ENCODE measurements at places on chromosomes 5 and 9.

GRCh38 chr9:22045423-22045822 is 36.3 kb upstream of the CDKN2B start:
- H3K4me1 ChIP-seq: peaks cover 14% of the 10 kb centered on the region
- no peaks in the 10 kb centered on the region for H3K27me3 ChIP-seq
- no peak for DNase-seq
- H3K4me3 ChIP-seq: no peak overlapping the region

DNA sequence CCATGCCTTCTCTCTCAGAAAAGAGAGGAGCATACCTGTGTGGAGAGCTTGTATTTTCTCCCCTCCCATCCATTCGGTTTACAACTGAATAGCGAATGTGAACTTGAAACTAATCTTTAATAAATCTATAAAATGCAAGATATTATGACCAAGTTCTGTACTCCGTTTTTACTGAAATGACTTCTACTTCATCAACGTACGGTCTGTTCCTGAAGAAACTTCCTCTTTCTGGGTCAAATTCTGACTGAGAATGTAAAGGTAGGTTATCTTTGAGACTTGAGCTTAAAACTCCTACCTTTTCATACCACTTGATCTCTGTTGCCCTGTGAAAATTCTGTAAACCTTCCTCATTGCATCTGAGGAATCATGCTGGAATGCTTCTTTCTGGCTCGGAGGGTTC is 4.2 kb upstream of the CTNNAL1 start:
- peaks cover 10% of the 10 kb centered on the region for H3K36me3 ChIP-seq
- no peaks in the 10 kb centered on the region for H3K27me3 ChIP-seq
- DNase-seq: no peak
- H3K27ac ChIP-seq: no peak overlapping the region

- no peaks in the 10 kb centered on the region for H3K36me3 ChIP-seq
- H3K27ac ChIP-seq: no peak overlapping the region
- peaks cover 9% of the 10 kb centered on the region for H3K4me1 ChIP-seq
- DNase-seq: no peak
- H3K27me3 ChIP-seq: peaks cover 21% of the 10 kb centered on the region
- H3K4me3 ChIP-seq: no peak overlapping the region
Observed at GRCh38 chr9:130167927-130168326, 4.3 kb upstream of the NCS1 start.

GRCh38 chr5:40603378-40603777 is 76.3 kb upstream of the PTGER4 start:
- no peaks in the 10 kb centered on the region for H3K27me3 ChIP-seq
- peaks cover 7% of the 10 kb centered on the region for H3K4me1 ChIP-seq
- no peak overlapping the region for H3K4me3 ChIP-seq
- no peak overlapping the region for H3K27ac ChIP-seq

GRCh38 chr9:127390248-127390545 is 6.8 kb upstream of the SLC2A8 start:
- no peaks in the 10 kb centered on the region for H3K27me3 ChIP-seq
- H3K4me1 ChIP-seq: peaks cover 26% of the 10 kb centered on the region
- H3K27ac ChIP-seq: peak overlapping the region; percentile 7
- no peak for DNase-seq

GRCh38 chr9:32378993-32379729 is 5.3 kb upstream of the ACO1 start:
- H3K36me3 ChIP-seq: no peaks in the 10 kb centered on the region
- peaks cover 5% of the 10 kb centered on the region for H3K4me1 ChIP-seq
- no peak overlapping the region for H3K27ac ChIP-seq
- peaks cover 9% of the 10 kb centered on the region for H3K27me3 ChIP-seq
- no peak overlapping the region for H3K4me3 ChIP-seq

DNA sequence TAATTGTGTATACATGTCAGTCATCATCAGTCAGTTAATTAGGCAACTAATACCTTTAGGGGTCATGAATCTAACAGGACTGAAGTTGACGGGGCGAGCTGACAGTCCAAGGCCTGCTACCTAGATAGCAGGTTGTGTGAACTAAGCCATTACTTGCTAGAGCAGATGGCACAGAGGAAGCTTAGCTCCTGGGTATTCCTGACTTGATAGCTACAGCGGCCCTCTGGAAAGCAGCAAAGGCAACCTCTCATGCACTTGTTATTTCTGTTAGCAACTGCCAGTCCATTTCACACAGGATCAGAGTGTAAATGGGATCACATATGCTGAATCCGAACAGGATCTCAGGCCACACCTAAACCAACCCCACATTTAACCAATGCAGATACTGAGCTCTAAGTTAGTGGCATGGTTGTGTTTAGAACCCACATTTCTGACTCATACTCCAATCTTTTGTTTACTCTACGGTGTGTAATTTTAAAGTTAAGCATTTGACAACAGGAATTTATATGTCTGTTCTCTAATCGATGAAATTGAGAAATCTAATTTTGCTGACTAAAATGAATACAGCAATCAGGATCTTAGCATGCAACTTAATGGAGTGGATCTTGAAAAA is 521.3 kb upstream of the ZNF608 start:
- no peaks in the 10 kb centered on the region for H3K36me3 ChIP-seq
- no peaks in the 10 kb centered on the region for H3K27me3 ChIP-seq
- DNase-seq: no peak
- H3K4me3 ChIP-seq: no peak overlapping the region
- no peaks in the 10 kb centered on the region for H3K4me1 ChIP-seq

GRCh38 chr9:119968836-119969707 is 599.8 kb upstream of the BRINP1 start:
- H3K36me3 ChIP-seq: no peaks in the 10 kb centered on the region
- DNase-seq: peak; percentile 63
- H3K4me3 ChIP-seq: no peak overlapping the region

DNA sequence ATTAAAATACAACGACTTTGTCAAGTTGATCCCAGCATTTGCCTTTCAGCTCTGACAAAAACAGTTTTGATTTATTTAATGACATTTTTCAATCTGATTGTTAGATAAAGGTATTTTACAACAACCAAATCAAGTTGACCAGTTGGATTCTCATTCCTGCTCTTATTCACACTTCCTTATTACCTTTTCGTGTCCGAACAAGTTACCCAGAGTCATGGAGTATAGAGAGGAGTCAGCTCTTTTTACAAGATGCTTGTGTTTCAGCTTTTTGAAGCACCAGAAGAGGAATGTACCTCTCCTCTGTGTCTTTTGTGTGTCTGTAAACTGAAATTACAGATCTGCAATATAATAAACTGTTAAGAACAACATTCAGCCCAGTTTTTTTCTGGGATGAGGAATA is 151.3 kb upstream of the TMEM161B start:
- H3K36me3 ChIP-seq: no peaks in the 10 kb centered on the region
- H3K4me1 ChIP-seq: no peaks in the 10 kb centered on the region
- H3K4me3 ChIP-seq: no peak overlapping the region
- no peak for DNase-seq
- H3K27ac ChIP-seq: no peak overlapping the region
- no peaks in the 10 kb centered on the region for H3K27me3 ChIP-seq

DNA sequence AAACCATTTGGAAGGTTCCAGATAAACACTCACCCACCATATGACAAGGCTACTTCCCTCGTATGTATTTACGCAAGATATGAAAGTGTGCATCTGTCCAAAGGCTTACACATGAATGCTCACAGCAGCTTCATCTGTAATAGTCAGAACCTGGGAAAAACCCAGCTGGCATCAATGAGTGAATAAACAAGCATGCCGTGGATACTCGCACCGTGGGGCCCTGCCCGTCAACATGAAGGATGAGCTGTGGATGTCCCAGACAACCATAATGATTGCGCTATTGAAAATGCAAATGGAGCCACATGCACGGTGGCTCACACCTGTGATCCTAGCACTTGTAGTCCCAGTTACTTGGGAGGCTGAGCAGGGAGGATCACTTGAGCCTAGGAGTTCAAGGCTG is 60.6 kb upstream of the FCN1 start:
- H3K27me3 ChIP-seq: no peaks in the 10 kb centered on the region
- no peaks in the 10 kb centered on the region for H3K4me1 ChIP-seq
- no peaks in the 10 kb centered on the region for H3K36me3 ChIP-seq
- no peak for DNase-seq
- H3K4me3 ChIP-seq: no peak overlapping the region

DNA sequence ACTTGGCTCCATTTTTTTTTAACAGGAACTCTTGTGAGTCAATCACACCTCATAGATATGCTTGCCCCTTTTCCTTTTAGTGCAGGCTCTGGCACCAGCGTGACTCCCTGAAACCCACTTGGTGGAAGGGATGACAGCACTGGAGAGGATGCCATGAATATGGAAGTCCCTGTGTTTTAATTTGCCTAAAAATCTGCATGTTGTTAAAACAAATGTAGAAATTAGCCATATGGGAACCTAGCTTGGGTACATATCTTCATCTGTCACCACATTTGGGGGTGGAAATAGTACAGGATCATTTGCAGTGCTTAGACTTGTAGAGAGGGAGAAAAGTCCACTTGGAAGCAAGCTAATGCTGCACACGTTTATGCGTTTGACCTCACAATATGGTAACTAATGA is 179.0 kb downstream of the EBF1 start:
- H3K27ac ChIP-seq: no peak overlapping the region
- no peaks in the 10 kb centered on the region for H3K36me3 ChIP-seq
- H3K4me3 ChIP-seq: no peak overlapping the region
- no peaks in the 10 kb centered on the region for H3K27me3 ChIP-seq
- no peaks in the 10 kb centered on the region for H3K4me1 ChIP-seq
- DNase-seq: no peak

GRCh38 chr5:4093970-4094369 is 498.3 kb downstream of the IRX1 start:
- no peak overlapping the region for H3K27ac ChIP-seq
- H3K4me1 ChIP-seq: no peaks in the 10 kb centered on the region

GRCh38 chr5:177372034-177372896 is 12.0 kb upstream of the SLC34A1 start:
- H3K27me3 ChIP-seq: no peaks in the 10 kb centered on the region
- H3K4me1 ChIP-seq: peaks cover 11% of the 10 kb centered on the region
- DNase-seq: no peak
- H3K36me3 ChIP-seq: no peaks in the 10 kb centered on the region

- no peak overlapping the region for H3K27ac ChIP-seq
- H3K4me3 ChIP-seq: no peak overlapping the region
- peak; percentile 19 for DNase-seq
- H3K36me3 ChIP-seq: no peaks in the 10 kb centered on the region
- no peaks in the 10 kb centered on the region for H3K4me1 ChIP-seq
Observed at GRCh38 chr5:156920042-156920860, 42.8 kb downstream of the TIMD4 start.

DNA sequence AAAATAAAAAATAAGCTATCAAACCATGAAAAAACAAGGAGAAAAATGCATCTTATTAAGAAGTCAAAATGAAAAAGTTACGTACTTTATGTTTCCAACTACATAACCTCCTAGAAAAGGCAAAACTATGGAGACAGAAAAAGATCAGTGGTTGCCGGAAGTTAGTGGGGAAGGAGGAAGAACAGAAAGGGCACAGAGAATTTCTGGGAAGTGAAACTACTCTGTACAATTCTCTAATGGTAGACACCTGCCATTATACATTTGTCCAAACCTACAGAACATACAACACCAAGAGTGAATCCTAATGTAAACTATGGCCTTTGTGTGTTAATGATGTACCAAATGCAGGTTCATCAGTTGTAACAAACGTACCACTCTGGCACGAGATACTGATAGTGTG is 25.3 kb downstream of the SMU1 start:
- no peaks in the 10 kb centered on the region for H3K27me3 ChIP-seq
- H3K4me1 ChIP-seq: no peaks in the 10 kb centered on the region
- no peak overlapping the region for H3K27ac ChIP-seq
- DNase-seq: no peak
- no peak overlapping the region for H3K4me3 ChIP-seq

DNA sequence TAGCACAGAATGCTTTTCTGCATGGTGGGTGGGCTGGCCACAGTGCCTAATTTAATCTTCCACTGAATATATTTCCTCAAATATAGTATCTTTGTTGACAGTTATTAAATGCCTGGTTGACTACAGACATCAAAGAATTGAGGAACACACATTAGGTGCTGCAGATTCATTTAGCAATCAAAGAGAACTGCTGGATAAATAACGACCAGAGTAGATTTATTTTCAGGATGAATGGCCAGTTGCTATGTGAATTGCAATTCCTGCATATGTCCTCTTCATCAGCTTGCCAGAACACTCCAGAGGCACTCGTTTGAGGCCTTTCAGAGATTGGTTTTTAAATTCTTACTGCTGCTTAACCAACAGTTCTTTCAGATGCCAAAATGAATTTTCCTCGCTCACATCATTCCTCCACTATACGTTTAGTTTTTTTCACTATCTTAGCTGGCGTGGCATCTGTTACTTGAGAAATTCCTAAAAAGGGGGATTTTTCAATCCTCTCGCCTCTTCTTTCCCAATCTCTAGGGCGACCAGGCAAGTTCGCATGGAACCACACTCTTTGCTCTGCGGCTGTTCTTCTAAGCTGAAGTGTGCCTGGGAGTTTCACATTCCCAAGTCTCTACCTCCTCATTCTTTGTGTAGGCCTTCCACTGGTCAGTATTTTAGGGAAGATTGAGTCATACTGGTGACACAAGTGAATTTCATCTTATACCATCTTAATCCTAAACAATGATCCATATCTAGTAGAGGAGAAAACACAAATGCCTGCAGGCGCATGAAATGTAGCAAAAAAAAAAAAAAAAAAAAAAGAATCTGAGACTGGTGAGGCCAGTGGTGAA is 237.1 kb upstream of the NMUR2 start:
- no peak overlapping the region for H3K4me3 ChIP-seq
- DNase-seq: no peak
- no peaks in the 10 kb centered on the region for H3K4me1 ChIP-seq
- no peak overlapping the region for H3K27ac ChIP-seq
- H3K27me3 ChIP-seq: no peaks in the 10 kb centered on the region

DNA sequence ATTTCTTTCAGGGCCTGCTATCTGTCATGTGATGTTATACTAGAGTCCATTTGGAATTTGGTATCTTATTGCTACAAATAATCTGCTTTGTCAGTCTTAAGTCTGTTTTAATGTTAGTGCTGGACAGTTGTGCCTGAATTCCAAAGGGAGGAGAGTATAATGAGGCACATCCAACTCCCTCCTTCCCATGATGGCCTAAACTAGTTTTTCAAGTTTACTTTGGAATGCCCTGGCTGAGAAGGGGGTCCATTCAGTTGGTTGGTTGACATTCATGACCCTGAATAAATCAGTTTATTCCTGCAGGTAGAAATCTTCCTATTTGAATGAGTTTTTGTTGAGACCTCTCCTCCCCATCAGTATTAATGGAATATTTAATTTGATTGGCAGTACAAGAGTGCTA is 9.4 kb upstream of the LRRTM2 start:
- no peak overlapping the region for H3K4me3 ChIP-seq
- no peak overlapping the region for H3K27ac ChIP-seq
- H3K36me3 ChIP-seq: no peaks in the 10 kb centered on the region
- H3K27me3 ChIP-seq: no peaks in the 10 kb centered on the region
- H3K4me1 ChIP-seq: no peaks in the 10 kb centered on the region

DNA sequence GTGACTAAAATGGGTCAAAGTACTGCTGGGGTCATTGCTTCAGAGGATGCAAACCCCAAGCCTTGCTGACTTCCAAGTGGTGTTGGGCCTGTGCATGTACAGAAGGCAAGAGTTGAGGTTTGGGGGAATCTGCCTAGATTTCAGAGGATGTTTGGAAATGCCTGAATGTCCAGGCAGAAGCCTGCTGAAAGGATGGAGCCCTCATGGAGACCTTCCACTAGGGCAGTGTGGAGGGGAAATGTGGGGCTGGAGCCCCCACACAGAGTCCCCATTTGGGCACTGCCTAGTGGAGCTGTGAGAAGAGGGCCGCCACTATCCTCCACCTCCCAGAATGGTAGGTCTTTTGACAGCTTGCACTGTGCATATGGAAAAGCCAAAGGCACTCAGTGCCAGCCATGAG is 377.7 kb upstream of the TRPC7 start:
- H3K4me3 ChIP-seq: no peak overlapping the region
- H3K4me1 ChIP-seq: no peaks in the 10 kb centered on the region
- no peak for DNase-seq
- H3K27me3 ChIP-seq: no peaks in the 10 kb centered on the region
- no peaks in the 10 kb centered on the region for H3K36me3 ChIP-seq
